ENCODE measurements at places on chromosomes 1 and 21.

DNA sequence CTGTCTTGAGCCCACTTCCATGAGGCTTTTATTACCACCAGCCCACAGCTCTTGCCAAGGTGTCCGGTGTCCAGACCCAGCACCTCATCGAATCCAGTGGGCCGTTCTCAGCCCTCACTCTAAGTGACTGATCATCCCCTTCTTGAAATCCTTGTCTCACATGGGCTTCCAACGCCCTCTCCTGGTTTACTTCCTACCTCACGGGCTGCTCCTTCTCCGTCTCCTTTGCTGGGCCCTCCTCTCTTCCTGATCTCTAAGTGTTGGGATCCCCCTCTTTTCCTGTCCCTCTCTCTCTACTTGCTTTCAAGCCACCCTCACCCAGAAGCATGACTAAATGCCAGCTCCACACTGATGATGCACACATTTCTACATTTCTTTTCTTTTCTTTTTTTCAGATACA is 9.0 kb upstream of the RHBG start:
- DNase-seq = no peak

DNA sequence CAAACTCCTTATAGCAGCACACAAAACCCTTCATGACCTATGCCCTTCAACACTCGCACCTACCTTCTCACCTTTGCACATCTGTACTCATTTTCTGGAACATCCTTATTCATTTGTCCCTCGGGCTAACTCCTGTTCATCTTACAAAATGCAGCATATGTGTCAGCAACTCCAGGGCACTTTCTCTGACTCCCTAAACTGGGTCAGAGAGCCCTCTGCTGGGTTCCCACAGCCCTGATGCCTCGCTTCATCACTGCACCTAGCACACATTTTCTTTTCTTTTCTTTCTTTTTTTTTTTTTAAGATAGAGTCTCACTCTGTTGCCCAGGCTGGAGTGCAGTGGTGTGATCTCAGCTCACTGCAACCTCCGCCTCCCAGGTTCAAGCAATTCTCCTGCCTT is 54.0 kb downstream of the RAB3B start:
- DNase-seq = no peak

DNA sequence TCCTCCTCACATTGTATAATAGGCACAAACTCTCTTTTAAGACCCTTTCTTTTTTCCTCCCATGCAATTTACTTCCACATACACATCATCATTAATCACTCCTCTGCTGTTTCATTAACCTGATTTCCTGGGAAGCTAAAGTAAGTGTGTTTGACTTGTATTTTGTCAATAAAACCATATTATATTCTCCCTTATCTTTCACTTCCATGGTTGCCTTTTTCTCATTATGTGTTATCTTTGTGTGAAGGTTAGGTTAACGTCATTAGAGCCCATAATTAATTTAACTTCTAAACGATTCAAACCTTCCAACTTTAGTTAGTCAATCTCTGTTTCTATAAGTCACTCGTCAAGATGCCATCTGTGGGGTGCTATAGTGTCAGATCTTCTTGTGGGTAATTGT is 313.0 kb downstream of the PAPPA2 start:
- DNase-seq = no peak

DNA sequence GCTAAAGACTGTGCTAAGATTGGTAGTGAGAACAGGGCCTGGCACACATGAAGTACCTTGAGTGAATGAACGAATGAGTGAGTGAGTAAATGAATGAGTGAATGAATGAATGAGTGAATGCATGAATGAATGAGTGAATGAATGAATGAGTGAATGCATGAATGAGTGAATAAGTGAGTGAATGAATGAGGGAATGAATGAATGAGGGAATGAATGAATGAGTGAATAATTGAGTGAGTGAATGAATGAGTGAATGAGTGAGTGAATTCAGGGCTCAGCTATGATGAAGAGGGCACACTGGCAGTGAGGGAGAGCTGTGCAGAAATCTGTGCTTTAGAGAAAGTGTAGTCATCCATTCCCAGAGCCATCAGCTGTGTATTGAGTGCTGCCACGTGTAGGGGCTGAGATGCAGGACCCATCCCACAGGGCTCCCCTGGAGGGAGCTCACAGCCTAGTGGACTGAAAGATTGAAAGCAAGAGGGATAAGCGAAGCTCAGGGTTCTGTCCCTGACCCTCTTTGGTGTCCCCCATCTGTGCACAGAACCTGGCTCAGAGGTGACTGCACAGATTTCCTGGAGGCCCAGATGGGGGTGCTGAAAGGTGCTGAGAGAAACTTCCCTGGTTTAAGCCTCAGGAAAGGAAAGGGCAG is 217.9 kb upstream of the VAMP3 start:
- no peak for DNase-seq

GRCh38 chr21:31370893-31371544 is 27.0 kb upstream of the TIAM1 start:
- no peak for DNase-seq

DNA sequence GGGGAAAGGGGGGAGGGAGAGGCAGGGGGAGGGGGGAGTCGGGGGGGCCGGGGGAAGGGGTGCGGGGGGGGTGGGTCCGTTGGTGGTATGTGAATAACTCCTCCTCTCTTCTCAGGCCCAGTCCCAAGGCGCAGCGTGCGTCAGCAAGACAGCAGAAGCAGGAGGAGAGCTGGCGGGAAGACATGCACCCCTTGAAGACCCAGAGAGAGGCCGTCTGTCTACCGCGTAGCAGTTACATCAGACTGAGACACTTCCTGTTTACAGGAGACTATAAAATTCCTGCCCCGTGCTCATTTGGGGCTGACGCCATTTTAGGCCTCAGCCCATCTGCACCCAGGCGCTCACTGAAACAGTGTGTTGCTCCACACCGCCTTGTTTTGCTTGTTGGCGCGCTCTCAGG is 55.3 kb downstream of the SETD4 start:
- no peak for DNase-seq

GRCh38 chr1:171083222-171083621 is 7.5 kb upstream of the FMO3 start:
- DNase-seq = no peak

DNA sequence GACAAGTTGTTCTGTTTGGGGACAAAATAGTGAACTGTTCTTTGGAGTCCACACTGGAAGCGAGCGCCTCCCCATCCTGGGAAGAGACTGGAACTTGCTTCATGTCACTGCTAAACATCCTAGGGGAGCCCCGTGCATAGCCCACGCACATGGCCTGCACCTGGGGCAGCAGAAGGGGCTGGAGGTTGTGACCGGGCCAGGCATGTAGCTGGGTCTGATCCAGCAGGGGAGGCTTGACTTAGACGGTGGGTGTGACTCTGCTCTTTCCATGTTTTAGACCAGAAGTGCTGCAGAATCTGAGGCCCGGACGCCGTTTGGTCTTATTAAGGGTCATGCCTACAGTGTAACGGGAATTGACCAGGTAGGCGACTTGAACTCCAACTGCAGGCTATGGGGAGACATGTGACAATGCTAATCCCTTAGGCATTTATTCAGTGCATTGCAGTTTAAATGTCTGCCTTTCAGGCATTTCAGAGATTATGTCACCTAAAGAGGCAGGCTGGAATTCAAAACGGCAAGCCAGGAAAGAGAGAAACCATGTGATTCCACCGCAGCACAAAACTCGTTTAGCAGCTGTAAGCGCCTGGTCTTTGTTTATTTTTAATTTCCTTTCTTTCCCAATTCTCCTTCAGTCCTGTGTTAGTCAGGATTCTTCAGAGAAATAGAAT is 21.8 kb downstream of the CAPN9 start:
- no peak for DNase-seq

- DNase-seq = no peak
Measured at GRCh38 chr1:93029317-93029716, 49.8 kb upstream of the MTF2 start.

All from stimulated activated CD4-positive, alpha-beta T cell treated with anti-CD3 and anti-CD28 coated beads, TNF-alpha, amount 100 ng/mL, for 4 hours (primary cell).